ENCODE measurements at places on chromosomes 3 and 15.

DNA sequence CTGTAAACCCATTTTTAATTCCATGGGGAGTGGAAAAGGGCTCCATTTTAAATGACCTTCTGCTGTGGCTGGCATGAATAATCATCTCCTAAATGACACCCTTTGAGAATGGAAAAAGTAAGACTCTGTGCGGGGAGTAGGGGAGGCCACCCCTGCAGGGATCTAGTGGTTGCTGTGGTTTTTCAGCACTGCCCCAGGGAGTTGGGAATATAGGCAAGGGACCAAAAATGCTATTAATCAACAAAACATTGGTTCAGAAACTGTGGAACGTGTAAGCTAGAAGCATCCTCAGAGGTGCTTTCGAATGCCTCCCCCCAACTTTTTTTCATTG lies 30.1 kb upstream of the ADAMTS7 start:
- DNase-seq: no peak

DNA sequence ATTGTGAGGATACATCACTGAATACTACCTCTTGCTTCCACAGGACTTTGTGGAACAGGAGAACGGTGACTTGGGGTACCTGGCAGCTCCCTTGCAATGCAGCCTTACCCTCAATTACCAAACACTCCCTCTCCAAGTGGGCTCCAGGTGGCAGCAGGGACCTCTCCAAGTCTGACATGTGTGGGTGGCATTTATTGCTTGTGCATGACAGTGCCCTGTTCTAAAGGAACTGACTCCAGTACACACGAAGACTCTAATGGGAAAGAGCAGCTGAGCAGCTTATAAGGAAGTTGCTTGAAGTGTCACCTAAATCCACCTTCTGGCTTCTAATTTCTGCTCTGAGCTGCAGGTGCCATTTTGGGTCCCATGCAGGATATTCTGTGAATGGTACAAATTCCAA lies 174.1 kb upstream of the SLCO3A1 start:
- no peak for DNase-seq

GRCh38 chr3:149638228-149639092 lies 19.4 kb downstream of the WWTR1 start:
- no peak for DNase-seq

DNA sequence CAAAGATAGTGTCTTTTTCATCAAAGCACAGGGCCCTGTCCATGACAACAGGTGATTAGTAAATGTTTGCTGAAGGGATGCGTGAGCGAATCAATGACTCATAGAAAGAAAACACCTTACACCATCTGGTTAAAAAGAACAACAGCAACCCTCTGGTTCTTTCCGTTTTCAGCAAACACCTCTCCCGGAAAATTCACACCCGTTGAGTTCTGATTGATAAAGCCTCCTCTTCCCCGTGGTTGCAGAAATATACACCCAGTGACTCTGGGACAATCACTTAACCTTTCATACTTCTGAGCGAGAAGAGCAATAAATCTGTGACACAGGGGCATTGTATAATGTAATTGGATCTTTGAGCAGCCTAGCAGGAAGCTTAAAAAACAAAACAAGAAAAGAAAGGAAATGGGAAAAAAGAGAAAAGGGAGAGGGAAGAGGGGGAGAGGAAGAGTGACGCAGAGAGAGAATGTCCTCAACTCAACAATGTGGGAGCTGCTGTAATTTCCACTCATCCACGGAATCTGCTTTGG lies 37.6 kb downstream of the ADAMTS9 start:
- DNase-seq: no peak

- DNase-seq: no peak
Observed at GRCh38 chr15:84883916-84884781, at the start of gene SLC28A1. Gene SLC28A1 (plus strand): TSS chr15:84884662. CDS start chr15:84887761, 3,099 bp downstream.

GRCh38 chr3:31402117-31402516 lies 130.6 kb upstream of the STT3B start:
- no peak for DNase-seq
